ENCODE measurements at places on chromosomes 4 and X.

- no peak for DNase-seq
Observed at GRCh38 chr4:6087669-6088341, 69.6 kb upstream of the C4orf50 start.

DNA sequence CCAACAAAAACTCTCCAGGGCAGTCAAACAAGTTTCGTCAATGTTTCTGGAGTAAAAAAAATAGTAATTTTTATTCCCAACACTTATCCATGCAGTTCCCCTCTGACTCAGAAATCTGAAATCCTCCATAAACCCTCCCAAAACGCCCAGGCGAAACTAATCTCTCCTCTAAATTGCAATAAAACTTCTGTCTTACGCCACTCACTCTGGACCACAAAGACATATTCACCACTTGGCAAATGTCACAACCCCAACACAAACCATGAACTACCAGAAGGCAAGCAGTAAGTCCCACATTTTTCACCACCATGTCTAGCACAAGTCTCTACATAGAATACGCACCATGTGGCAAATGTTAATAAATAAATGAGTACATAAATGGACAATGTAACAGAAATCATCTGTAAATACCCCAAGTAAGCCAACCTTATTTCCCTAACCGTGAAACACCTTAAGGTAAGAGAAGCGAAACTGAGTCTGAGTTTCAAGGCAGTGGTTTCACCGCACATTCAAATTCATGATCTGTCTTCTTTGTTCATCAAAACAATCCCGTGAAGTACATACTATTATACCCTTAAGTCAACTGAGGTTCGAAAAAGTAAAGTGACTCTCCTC is 1.6 kb downstream of the PAPSS1 start:
- DNase-seq = no peak

- no peak for DNase-seq
Observed at GRCh38 chr4:6394671-6395081, 77.7 kb downstream of the PPP2R2C start.

DNA sequence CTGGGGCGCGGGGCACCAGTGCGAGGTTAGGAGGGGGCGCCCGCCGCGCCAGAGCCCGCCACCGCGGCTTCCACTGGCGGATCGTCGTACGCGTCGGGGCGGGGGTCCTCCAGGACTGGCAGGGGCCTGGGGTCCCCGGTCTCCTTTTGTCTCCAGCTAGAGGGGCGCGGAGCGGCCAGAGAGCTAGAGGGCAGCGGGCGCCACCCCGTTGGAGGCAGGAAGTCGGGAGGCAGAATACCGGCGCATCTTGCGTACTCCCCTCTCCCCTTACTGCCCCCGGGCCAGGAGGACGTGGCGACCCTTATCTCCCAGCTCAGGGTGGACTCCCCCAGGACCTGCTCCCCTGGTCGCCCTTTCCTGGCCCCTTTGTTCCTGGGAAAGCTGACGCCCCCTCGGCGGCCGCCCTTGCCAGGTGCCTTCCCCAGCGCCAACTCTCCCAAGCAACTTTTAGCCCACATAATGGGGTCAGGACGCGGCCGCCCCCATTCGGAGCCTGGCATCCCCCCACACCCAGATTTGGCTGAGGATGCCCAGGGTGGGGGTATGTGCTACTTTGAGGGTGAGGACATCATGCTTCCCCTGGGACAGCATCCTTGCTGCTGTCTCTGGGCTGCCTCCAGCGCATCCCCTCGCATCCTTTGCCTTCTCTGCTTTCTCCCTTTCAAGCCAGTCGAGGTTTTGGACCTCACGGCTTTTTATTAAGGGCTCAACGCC is 933 bp downstream of the CNKSR2 start:
- peak; percentile 78 for DNase-seq

- DNase-seq = no peak
Observed at GRCh38 chr4:144750348-144750747, 104.4 kb downstream of the HHIP start.

- no peak for DNase-seq
Observed at GRCh38 chr4:95197353-95197752, 351.4 kb downstream of the UNC5C start.

DNA sequence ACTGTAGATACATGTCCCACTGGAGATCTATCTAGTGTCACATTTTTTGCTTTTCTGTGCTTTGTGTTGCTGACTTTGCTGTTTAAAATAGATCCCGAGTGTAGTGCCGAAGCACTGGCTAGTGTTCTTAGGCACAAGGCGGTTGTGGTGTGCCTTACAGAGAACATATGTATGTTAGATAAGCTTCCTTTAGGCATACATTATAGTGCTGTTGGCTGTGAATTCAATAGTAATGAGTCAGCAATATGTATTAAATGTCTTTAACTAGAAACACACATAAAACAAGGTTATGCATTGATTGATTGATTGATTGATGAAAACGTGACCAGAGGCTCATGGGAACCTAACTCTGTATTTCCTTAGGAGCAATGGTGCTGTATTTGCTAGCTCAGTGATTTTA is 56.2 kb downstream of the COX7B2 start:
- DNase-seq = no peak

- no peak for DNase-seq
Observed at GRCh38 chrX:140141444-140142029, 176.2 kb upstream of the CXorf66 start.

- no peak for DNase-seq
Observed at GRCh38 chrX:68654693-68655092, 7.2 kb downstream of the STARD8 start.

- DNase-seq = no peak
Observed at GRCh38 chrX:8679550-8679949, 52.4 kb downstream of the ANOS1 start.

DNA sequence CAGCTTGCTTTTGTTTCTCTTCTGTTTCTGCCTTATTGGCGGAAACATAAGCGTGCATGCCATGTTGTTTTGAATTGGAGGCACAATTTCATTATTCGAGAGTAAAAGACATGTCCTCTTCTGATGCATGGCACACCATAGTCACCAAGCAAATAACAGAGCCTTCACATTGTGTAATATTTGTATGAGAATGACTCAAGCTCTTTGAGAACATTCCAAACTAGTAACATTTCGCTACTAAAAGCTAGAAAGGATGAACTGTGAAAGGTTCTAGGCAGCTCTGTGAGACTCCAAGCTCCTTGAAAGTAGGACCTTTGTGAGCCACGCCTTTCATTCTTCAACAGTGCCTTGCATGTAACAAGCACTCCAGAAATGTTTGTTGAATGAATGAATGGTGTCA is 9.2 kb upstream of the ANXA3 start:
- DNase-seq = no peak

DNA sequence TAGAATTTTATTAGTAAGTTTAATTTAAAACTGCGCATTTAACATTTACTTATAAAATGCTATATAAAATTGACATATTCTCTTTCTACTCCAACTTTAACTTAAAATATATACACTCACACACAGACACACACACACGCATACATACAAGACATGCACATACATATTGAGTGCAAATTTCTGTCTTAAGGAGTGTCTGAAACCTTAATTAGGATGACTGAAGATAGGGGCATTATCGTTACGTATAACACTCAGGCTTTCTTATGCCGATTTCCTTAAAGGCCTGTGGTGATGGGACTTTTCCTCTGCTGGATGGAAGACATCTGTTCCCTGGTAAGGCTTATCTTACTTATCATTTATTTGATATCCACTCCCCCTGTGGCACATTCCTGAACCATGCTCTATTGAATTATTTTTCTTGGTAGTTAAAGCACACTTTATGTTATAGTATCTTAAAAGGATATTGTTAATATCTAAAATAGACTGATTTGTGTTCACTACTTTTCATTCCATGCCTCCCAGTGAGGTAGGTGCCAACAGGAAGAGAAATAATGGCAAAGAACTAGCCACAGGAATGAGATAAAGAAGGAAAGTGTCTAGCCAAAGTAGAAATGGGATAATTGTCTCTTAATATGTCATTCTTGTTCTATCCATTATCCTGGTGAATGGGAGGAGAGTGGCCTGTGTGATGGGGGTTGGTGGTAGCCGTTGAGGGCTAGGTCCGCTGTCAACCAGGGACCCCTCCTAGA is 92.9 kb upstream of the GPRIN3 start:
- no peak for DNase-seq

DNA sequence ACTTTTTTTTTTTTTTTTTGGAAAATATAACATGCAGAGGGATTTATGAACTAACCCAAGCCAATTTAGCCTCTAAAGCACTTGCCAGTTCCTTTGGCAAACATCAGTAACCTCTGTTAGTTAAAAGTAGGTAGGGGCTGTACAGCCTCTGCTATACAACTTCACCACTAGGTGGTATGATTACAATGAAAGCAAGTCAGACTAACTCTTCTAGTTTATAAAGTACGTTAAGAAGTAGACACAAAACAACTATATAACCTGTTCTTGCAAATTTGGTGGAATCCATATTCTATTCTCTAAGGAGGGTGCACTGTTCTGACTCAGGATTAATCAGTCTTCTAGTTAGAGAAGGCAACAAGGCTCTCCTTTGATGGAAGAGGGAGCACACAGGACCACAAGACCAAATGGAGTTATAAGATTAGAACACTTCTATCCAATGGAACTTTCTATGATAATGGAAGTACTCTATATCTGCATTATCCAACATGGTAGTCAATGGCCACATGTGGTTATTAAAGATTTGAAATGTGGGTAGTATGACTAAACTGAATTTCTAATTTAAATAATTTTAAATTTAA is 12.8 kb downstream of the AIMP1 start:
- no peak for DNase-seq

DNA sequence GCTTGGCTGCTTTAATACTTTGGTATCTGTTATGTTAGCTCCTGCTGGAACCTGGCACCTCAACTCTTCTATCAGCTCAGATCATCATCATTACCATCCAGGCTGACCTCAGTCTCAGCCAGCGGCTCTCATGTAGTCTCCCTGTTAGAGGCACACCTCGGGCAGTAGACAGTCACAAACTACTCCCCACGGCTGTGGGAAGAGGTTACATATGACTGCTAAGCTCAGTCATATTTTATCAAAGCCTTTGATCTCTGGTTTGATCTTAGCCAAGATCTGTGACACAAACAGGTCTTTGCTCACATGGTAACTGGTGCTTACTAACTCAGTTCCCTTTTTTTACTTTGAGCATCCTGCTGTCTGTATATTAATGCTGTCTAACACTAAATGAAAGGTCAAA is 384.9 kb downstream of the CENPC start:
- no peak for DNase-seq

GRCh38 chr4:122170775-122171174 is 18.6 kb downstream of the BLTP1 start:
- no peak for DNase-seq

DNA sequence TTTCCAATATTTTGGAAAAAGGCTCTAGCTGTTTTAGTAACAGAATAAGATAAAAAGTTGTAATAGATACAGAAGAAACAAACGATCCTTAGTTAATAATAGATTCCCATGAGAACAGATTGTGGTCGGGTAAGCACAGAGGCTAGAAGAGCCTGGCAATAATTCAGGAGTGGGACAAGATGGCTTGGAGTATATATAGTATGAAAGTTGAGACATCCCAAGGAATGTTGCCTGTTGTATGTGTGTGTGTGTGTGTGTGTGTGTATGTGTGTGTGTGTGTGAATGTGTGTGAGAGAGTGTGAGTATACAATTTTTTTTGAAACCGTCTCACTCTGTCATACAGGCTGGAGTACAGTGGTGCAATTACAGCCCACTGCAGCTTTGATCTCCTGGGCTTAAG is 150.7 kb downstream of the PDGFC start:
- DNase-seq = no peak

- no peak for DNase-seq
Observed at GRCh38 chr4:110705440-110705782, 82.5 kb upstream of the PITX2 start.

DNA sequence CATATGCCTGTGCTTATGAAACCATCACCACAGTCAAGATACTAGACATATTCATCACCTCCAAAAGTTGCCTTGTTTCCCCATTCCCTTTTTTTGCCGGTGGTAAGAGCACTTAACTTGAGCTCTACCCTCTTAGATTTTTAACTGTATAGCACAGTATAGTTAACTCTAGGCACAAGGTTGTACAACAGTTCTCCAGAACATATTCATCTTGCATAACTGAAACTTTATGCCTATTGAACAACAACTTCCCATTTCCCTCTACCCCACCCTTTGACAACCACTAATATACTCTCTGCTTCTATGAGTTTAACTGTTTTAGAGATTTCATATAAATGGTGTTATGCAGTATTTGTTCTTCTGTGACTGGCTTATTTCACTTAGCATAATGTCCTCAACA is 119.3 kb downstream of the ASB9 start:
- no peak for DNase-seq

GRCh38 chr4:170990989-170991589 is 822.1 kb upstream of the GALNTL6 start:
- no peak for DNase-seq

GRCh38 chr4:10671366-10671765 is 13.2 kb downstream of the CLNK start:
- DNase-seq = no peak

DNA sequence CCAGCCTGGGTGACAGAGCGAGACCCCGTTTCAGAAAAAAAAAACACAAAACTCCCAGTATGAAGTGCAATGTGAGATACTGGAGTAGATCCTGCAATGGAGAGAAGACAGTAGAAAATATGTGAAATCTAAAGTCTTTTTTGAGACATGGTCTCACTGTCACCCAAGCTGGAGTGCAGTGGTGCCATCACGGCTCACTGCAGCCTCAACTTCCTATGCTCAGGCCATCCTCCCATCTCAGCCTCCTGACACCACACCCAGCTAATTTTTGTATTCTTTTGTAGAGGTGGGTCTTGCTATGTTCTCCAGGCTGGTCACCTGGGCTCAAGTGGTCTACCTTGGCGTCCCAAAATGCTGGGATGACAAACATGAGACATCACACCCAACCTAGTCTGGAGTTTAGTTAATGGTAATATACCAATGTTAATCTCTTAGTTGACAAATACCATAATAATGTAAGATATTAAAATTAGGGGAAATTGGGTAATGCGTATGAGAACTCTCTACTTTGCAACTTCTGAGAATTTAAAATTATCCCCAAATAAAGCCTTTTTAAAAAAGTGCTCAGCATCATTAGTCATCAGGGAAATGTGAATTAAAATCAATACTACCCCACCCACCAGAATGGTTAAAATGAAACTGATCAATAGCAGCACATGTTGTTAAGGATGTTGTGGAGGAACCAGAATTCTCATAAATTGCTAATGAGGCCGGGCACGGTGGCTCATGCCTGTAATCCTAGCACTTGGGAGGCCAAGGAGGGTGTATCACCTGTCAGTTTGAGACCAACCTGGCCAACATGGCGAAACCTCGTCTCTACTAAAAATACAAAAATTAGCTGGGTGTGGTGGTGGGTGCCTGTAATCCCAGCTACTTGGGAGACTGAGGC is 15.0 kb downstream of the RBMX start:
- DNase-seq = no peak

DNA sequence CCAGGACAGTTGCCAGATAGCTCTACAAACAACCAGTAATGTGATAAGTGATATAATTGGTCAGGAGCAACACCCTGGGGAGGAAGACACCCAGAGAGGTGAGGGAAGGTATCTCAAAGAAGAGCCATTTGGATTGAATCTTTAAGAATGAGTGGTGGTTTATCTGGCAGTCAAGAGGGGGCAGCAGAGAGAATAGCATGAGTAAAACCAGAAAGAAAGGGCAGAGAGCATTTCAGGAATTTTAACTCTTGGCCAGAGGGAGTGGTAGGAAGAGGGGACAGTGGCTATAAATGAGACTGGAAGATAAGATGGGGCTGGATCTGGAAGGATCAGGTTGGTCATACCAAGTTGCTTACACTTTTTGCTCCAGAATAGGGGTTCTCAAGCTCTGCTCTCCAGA is 5.9 kb upstream of the SEPTIN6 start:
- DNase-seq = no peak
